Temporal lobe (tissue), 4 donors: ENCODE measurements at places on chromosomes 5 and 9. TPM values are rescaled to one million over a fixed set of nuclear protein-coding genes. Genes with fewer than 3 reads are reported as not detected.

SLC34A1 gene
- total RNA-seq = not detected

GAS1 gene
- total RNA-seq = 26.8 TPM

KIF12 gene
- 0.49 TPM for total RNA-seq

GTF2H2C gene
- 42.8 TPM for total RNA-seq

DMGDH gene
- 2.0 TPM for total RNA-seq

RAB3C gene
- total RNA-seq = 33.9 TPM

HTR1A gene
- 8.4 TPM for total RNA-seq

TCF7 gene
- 0.98 TPM for total RNA-seq

SPATA24 gene
- total RNA-seq = 3.7 TPM

FOXB2 gene
- total RNA-seq = not detected

MYORG gene
- total RNA-seq = 9.8 TPM

TAF11L10 gene
- not detected for total RNA-seq

ECM2 gene
- 5.2 TPM for total RNA-seq

KLHL9 gene
- 63.7 TPM for total RNA-seq

DOCK8 gene
- 3.4 TPM for total RNA-seq

OR13C4 gene
- not detected for total RNA-seq

CAVIN4 gene
- total RNA-seq = 11.8 TPM

FREM1 gene
- total RNA-seq = 1.7 TPM

PCDHGA3 gene
- 6.6 TPM for total RNA-seq

ANGPTL2 gene
- 3.7 TPM for total RNA-seq

SPAAR gene
- total RNA-seq = 0.25 TPM

IL5 gene
- total RNA-seq = not detected

FAM78A gene
- total RNA-seq = 1.2 TPM

LCN15 gene
- total RNA-seq = not detected

CCNB1 gene
- total RNA-seq = 14.0 TPM

SH3PXD2B gene
- total RNA-seq = 13.8 TPM

ACTBL2 gene
- not detected for total RNA-seq

PGM5 gene
- 3.4 TPM for total RNA-seq

SPINK4 gene
- not detected for total RNA-seq

RFESD gene
- total RNA-seq = 0.98 TPM

CCT5 gene
- 172 TPM for total RNA-seq

RFX3 gene
- total RNA-seq = 83.3 TPM

ECSCR gene
- total RNA-seq = 3.4 TPM

MYMK gene
- not detected for total RNA-seq

WDR38 gene
- total RNA-seq = 0.25 TPM

ITK gene
- total RNA-seq = not detected

C5orf46 gene
- not detected for total RNA-seq
